Activated naive CD4-positive, alpha-beta T cell treated with anti-CD3 and anti-CD28 coated beads for 36 hours (primary cell): ENCODE measurements at places on chromosomes 3 and 15. TPM values are rescaled to one million over a fixed set of nuclear protein-coding genes. Genes with fewer than 3 reads are reported as not detected.

DNA sequence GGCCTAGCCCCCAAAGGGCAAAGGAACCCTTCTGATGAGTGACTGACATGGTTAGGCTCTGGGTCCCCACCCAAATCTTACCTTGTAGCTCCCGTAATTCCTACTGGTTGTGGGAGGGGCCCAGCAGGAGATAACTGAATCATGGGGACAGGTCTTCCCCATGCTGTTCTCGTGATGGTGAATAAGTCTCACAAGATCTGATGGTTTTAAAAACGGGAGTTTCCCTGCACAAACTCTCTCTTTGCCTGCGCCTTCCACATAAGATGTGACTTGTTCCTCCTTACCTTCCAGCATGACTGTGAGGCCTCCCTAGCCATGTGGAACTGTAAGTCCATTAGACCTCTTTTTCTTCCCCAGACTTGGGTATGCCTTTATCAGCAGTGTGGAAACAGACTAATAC lies 16.9 kb downstream of the TKT start:
- H3K4me3 ChIP-seq = no peak overlapping the region
- H3K36me3 ChIP-seq = peaks cover 16% of the 10 kb centered on the region
- H3K27ac ChIP-seq = no peak overlapping the region
- DNase-seq = no peak
- peaks cover 4% of the 10 kb centered on the region for H3K4me1 ChIP-seq

KNG1 gene
- total RNA-seq = not detected

DNA sequence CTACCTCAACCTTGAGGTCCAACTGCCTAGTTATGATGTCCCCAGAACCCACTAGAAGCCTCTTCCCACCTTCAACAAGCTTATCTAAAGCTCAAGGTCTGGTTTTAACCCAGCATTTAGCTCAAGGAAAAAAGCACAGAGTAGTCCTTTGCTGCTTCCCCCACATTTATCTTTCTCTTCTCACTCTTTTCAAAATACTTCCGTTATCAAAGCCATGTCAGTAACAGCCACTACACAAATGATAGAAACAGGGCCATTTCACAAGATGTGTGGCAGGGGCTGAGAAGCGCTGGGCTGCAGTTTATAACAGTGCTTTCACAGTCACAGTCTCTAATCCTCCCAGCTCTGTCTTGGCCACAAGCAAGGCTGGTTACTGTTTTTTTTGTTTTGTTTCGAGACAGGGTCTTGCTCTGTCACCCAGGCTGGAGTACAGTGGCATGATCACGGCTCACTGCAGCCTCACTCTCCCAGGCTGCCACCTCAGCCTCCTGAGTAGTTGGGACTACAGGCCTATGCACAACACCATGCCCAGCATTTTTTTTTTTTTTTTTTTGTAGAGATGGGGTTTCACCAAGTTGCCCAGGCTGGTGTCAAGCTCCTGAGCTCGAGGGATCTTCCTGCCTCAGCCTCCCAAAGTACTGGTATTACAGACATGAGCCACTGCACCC lies 218.8 kb downstream of the OSBPL10 start:
- H3K36me3 ChIP-seq = no peaks in the 10 kb centered on the region
- no peak for DNase-seq
- peaks cover 26% of the 10 kb centered on the region for H3K4me1 ChIP-seq

DNA sequence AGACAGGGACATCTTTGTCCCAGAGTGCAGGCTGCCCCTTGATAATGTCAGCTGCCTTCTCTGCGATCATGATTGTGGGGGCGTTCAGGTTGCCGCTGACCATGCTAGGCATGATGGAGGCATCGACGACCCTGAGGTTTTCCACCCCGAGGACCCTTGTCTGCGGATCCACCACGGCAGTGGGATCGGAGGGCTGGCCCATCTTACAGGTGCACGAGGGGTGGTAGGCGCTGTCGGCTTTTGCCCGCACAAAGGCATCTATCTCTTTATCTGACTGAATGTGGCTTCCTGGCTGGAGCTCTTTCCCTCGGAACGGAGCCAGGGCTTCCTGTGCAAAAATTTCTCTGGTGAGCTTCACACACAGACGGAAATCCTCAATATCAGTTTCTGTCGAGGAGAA lies 28.4 kb downstream of the CHDH start:
- peaks cover 2% of the 10 kb centered on the region for H3K4me1 ChIP-seq
- H3K27ac ChIP-seq = no peak overlapping the region
- no peak overlapping the region for H3K4me3 ChIP-seq
- no peak for DNase-seq
- H3K36me3 ChIP-seq = no peaks in the 10 kb centered on the region

GRCh38 chr3:72977060-72977808 lies 19.4 kb upstream of the PPP4R2 start:
- H3K27ac ChIP-seq = no peak overlapping the region
- H3K4me3 ChIP-seq = no peak overlapping the region
- peak; percentile 21 for DNase-seq
- H3K27me3 ChIP-seq = no peaks in the 10 kb centered on the region

GRCh38 chr3:121690777-121691405 lies 30.2 kb upstream of the HCLS1 start:
- peak overlapping the region; percentile 44 for H3K27ac ChIP-seq
- DNase-seq = no peak
- H3K4me1 ChIP-seq = peaks cover 7% of the 10 kb centered on the region
- peaks cover 43% of the 10 kb centered on the region for H3K36me3 ChIP-seq
- H3K27me3 ChIP-seq = no peaks in the 10 kb centered on the region

RAD51 gene
- 68.8 TPM for total RNA-seq

DNA sequence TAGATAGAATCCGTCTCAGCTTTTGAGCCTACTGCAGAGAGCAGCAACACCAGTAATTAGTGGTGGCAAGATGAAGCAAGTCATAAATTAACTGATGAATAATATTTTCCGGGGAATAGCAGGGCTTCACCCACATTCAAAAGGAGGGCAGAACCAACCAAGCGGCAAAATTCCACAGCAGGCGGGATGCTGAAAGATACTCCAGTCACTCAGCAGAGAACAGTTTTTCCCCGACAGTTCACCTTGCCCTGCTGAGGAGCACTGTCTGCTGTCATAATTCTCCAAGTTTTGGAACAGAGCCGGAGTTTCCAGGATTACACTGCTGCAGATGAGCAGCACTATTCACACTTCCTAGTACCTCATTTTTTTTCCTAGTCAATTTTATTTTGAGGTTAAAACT lies 274.7 kb downstream of the CD47 start:
- no peaks in the 10 kb centered on the region for H3K27me3 ChIP-seq
- H3K36me3 ChIP-seq = no peaks in the 10 kb centered on the region
- DNase-seq = no peak
- H3K4me3 ChIP-seq = no peak overlapping the region
- peaks cover 7% of the 10 kb centered on the region for H3K4me1 ChIP-seq

GRCh38 chr3:127676921-127677351 lies 4.2 kb downstream of the ABTB1 start:
- H3K27me3 ChIP-seq = no peaks in the 10 kb centered on the region
- no peak overlapping the region for H3K4me3 ChIP-seq
- DNase-seq = no peak
- no peak overlapping the region for H3K27ac ChIP-seq
- peaks cover 19% of the 10 kb centered on the region for H3K4me1 ChIP-seq
- H3K36me3 ChIP-seq = no peaks in the 10 kb centered on the region

CHAC1 gene
- 20.2 TPM for total RNA-seq

DNA sequence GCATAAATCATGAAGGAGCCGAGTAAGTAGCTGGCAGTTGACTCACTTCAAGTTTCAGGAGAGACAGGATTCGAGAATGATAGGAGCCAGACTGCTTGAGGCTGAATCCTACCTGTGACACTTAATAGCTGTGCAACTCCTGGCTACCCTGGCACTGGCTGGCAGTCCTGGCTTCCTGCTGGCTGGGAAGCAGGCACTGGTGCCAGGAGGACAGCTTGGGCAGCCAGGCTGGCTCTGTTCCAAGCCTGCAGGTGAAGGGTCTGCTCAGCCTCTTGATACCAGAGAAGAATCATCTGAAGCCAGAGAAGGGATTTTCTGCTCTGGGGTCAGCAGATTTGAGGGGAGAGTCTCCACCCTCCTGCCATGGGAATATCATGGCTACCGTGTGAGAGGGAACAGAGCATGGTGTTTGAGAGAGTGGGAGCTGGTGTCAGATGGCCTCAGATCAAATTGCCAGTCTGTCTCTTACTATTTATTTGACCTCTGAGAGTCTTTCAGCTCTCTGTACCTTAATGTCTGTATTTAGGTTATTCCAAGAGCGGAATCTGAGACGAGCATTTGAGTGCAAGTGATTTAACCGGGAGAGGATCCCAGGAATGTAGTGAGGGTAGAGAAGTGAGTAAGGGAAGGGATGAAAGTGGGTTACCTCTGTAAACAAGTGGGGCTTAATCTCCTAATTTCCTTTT lies 4.4 kb upstream of the XIRP1 start:
- no peak for DNase-seq
- H3K27ac ChIP-seq = no peak overlapping the region
- H3K36me3 ChIP-seq = no peaks in the 10 kb centered on the region
- H3K4me3 ChIP-seq = no peak overlapping the region
- peaks cover 36% of the 10 kb centered on the region for H3K4me1 ChIP-seq

DNA sequence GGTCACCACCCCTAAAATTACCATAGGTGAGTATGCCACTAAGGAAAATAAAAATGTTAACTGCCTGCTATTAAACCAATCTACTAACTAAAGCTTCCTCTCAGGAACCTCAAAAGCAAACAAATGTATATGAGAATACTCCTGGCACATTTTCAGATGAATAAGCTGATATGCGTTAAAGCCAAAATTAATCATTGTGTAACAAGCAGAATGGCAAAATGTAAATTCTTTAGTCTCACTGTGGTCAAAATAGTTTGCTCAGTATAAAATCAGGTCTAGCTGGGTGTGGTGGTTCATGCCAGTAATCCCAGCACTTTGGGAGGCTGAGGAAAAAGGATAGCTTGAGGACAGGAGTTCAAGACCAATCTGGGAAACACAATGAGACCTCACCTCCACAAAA lies 53.6 kb downstream of the SUMF1 start:
- no peaks in the 10 kb centered on the region for H3K27me3 ChIP-seq
- H3K4me3 ChIP-seq = no peak overlapping the region
- H3K27ac ChIP-seq = no peak overlapping the region
- peaks cover 15% of the 10 kb centered on the region for H3K36me3 ChIP-seq
- peaks cover 24% of the 10 kb centered on the region for H3K4me1 ChIP-seq

DNA sequence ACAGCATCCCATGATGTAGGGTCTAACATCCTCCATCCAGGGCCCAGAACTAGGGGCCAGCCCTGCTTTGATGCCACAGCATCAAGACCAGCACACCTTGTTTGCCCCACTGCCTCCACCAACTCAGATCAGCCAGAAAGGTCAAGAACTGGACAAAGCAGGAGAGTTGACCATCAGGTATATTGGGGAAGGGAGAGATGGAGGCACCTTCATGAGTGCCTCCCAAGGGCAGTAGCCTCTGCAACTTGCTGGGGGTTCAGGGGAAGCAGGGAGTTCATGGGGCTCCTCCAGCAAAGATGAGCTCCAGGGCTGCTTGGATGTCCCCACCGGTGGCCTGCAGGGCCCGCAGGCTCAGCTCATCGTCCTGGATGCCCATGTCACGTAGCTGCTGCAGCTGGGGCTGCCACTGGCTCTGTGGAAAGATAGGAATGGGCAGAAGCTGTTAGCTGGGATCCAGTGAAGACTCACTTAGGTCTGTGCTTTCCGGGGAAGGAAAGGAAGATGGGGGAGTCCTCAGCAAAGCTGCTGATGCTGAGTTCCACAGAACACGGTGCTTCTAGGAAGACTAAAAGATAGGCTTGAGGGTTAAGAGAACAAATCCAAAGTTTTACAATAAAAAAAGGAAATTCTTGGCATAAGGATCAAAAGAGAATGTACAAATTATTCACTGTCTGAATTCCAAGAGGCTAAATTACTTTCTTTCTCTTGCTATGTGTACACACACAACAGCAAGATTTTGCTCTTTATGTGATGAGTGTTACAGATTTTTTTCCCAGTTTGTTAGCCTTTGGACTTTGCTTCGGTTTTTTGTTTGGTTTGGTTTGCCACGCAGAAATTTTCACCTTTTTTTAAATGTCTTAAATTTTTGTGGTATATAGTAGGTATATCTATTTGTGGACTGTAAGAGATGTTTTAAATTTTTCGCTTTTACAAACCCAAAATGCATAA lies 12.3 kb upstream of the SEMA7A start:
- peaks cover 22% of the 10 kb centered on the region for H3K36me3 ChIP-seq
- no peak overlapping the region for H3K4me3 ChIP-seq
- no peaks in the 10 kb centered on the region for H3K27me3 ChIP-seq

SLC27A2 gene
- 25.2 TPM for total RNA-seq

DNA sequence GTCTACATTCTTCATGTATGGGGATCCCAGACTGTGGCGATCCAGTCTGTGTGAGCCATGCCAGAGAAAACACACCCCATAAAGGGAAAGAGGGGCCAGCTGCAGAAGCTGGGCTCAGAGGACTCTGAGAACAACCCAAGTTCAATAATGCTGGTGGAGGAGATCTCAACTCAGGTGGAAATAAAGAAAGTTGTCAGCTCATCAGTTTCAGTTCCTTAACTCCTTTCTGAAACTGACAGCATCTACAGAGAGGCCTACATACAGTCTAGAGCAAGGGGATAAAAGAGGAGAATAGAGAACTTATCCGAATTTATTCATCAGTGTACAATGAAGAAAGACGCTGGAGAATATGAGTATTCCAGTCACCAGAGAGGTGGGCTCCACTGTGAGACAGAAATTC lies 77.0 kb downstream of the NTRK3 start:
- no peaks in the 10 kb centered on the region for H3K36me3 ChIP-seq
- no peak for DNase-seq
- H3K27me3 ChIP-seq = no peaks in the 10 kb centered on the region
- H3K27ac ChIP-seq = no peak overlapping the region
- no peaks in the 10 kb centered on the region for H3K4me1 ChIP-seq
- H3K4me3 ChIP-seq = no peak overlapping the region

PROS1 gene
- 0.55 TPM for total RNA-seq

ADAMTSL3 gene
- not detected for total RNA-seq

DNA sequence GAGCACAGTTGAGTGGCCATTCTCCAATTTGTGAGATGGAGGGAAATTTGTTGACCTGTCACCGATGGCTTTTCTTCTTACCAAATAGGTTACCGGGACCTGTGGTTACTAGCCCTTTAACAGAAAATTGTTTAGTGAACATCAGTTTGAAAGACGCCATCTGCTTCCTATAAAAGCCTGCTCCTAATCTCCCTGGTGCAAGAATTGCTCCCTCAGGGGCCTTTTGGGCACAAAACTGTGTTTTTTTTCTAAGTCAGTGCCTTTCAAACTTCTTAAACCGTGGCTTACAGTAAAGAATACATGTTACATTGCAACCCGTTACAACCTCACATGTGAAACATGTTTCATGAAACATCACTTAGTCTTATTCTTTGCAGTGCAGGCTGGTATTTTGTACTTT lies 15.0 kb downstream of the CACNA2D3 start:
- no peak overlapping the region for H3K27ac ChIP-seq
- peaks cover 9% of the 10 kb centered on the region for H3K27me3 ChIP-seq
- no peaks in the 10 kb centered on the region for H3K36me3 ChIP-seq
